IMR-90 (cell line): ENCODE measurements at places on chromosomes 16 and 17. TPM values are rescaled to one million over a fixed set of nuclear protein-coding genes. Genes with fewer than 3 reads are reported as not detected.

Gene CTRB2
- total RNA-seq: not detected in 2 replicates

DNA sequence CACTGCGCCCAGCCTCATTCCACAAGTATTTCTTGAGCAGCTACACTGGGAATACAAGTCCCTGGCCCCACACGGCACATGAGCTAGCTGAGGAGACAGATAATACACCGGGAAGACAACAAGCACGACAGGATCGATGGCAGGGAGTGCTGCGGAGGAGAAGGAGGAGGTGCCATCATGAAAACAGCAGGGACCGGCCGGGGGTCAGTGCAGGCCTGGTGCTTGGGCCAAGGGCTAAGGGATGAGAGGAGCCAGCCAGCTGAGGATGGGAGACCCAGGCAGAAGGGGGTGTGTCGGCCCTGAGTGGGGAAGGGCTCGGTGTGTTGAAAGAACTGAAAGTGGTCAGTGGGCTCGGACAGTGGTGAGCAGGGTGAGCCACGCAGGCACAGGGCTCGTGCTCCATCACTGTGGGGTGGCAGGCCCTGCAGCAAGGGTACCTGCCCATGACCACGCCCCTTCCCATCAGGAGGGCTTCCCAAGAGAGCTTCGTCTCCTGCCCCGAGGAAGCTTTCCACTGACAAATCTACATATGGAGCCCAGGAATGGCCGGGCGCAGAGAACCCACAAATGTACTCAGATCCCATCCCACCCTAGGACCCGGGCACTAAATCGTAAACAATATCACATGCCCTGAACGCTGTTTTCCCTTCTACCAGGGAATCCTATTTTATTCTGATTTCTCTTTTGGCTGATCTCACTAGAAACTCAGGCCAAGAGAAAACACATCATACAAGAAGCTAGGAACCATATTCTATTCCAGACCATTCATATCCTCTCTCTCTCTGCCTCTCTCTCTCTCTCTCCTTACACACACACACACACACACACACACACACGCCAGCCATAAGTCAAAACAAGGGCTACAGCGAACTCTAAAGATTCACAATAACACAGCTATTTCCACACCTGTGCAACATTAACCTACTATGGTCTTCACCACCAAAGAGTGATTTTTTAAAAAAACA lies 50.7 kb upstream of the TNRC6C start:
- DNase-seq: no peak

DNA sequence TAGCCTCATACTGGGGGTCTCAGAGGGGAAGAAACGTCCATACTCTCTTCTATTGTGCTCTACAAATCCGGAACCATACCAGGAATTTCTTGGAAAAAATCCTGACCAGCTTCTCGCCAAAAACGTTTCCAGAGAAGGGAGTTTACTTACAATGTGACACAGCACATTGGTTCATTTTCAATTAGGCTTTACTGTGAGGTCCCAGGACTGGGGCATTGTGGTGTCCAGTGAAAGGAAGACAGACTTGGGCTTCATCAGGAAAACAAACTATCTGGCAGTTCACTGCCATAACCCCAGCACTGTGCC lies 14.7 kb downstream of the MPP2 start:
- DNase-seq: no peak

Gene SLC35G6
- total RNA-seq: not detected in 2 replicates

- DNase-seq: peak; percentile 78
Measured at GRCh38 chr16:69286941-69287713, 24.0 kb upstream of the VPS4A start.

Gene TEKT5
- total RNA-seq: not detected in 2 replicates

- DNase-seq: no peak
Measured at GRCh38 chr16:58085584-58086251, 43.5 kb downstream of the CFAP20 start.

Gene CNTNAP1
- total RNA-seq: 10.6 and 12.2 TPM in 2 replicates

DNA sequence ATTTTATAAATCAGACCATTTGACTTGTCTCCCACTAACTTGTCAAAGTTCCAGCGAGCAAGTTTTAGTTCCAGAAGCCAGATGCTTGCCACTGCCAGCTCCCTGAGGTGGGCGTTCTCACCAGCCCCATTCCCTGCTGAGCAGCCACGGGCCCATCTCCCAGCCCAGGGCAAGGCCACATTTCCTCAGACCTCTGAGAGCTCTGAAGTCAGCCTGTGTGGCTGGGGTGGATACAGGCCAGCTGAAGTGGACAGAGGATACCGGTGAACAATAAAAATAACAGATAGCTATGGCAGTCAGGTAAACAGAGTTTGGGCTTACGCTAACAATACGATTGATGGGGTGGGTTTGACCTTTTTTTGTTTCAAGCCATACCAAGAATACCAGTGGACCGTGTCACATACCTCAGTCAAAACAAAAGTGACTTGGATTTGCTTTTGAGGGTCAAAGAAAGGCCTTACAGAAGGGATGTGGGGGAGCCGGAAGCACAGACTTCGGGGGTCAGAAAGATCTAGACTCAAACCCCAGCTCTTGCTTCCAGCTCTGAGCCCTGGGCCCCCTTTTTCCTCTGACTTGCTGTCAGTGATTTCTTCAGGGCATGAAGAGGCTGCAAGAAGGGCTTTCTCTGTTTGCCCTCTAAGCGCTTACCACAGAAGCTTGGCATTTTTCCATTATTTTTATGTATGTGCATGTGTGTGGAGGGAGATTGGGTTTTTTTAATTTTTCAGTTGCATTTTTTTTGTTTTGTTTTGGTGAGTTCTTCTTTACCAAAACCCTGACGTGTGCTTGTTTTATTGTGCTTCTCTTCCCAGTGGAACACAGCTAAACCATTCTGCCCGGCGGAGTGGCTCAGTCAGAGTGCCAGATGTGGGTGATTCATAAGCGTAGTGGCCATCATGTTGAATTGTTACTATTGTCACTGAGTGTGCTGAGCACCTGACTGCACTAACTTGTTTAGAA lies 109.9 kb downstream of the GNAO1 start:
- peak; percentile 46 for DNase-seq

GRCh38 chr17:76585649-76586593 lies at the start of gene ST6GALNAC2:
Gene ST6GALNAC2, minus strand, starts transcription at chr17:76585860. Its CDS starts 52 bp downstream, at chr17:76585808.
- no peak for DNase-seq

DNA sequence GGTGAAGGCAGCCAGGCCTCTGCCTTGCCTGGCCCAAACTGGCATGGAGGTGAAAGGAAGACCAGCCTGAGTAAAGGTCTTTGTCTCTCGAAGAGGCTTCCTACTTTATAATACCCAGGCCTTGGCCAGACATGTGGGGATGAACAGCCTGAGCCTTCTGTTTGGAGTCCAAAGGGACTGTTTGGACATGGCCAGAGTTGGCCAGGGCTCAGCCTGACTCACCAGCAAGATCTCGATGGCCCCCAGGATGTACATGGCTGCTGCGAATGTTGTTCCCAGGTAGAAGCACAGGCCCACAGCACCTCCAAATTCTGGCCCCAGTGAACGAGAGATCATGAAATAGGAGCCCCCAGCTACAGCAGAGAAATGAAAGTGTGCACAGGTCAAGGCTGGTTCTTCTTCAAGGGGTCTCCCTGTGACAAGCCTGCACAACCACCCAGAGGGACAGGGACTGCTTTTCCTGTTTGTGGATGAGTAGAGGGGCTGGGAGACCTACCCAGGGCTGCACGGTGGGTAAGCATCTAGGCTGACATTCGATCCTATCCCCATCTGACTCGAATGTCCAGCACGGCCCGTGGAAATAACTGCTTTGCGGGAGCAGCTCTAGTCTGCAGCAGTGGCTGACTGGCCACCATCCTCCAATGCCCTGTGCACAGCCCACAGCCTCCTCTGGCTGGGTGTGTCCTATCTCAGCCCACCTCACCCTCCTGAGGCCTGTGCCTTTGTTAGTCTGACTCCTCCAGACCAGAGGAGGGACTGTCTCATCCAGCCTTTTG lies 10.7 kb upstream of the LCAT start:
- DNase-seq: no peak

DNA sequence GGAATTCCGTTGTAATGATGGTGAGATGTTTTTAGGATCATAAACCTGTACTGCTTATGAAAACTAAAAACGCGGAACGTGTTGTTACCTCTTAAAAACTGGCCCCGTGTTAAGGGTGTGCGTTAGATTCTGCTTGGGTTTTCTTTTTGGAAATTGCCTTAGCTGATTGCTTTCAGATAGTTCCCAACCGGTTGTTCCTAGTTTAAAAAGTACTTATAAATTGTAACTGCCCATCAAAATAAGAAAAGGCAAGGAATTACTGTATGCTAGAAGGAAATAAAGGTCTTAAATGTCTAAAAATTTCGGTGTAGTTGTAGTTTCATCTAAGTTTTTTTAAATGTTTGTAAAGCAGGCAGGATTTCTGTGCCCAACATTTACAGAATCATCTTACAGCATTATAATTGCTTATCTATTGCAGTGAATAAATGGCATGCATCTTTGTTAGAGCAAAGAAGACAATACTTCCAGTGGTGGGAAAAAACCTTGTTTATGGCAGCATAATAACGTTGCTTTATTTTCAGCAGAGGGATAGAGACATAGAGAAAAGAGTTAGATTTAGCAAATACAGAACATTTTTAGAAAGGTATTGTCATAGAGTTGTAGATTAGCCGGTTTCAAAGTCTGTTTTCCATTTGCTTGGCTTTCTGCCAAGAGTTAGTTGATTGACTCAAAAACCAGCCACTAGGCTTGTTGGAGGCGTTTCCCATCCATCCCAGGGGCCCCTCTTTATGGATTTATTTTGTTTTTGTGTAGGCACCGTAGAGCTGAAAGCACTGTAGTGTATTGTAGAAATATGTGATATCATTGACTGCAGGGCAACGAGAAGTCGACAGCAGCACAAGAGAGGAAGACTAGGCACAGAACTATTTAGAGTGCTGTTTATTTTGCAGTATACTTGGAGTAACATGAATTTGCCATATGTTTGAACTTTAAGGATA lies 1.7 kb downstream of the PPM1D start:
- peak; percentile 81 for DNase-seq

DNA sequence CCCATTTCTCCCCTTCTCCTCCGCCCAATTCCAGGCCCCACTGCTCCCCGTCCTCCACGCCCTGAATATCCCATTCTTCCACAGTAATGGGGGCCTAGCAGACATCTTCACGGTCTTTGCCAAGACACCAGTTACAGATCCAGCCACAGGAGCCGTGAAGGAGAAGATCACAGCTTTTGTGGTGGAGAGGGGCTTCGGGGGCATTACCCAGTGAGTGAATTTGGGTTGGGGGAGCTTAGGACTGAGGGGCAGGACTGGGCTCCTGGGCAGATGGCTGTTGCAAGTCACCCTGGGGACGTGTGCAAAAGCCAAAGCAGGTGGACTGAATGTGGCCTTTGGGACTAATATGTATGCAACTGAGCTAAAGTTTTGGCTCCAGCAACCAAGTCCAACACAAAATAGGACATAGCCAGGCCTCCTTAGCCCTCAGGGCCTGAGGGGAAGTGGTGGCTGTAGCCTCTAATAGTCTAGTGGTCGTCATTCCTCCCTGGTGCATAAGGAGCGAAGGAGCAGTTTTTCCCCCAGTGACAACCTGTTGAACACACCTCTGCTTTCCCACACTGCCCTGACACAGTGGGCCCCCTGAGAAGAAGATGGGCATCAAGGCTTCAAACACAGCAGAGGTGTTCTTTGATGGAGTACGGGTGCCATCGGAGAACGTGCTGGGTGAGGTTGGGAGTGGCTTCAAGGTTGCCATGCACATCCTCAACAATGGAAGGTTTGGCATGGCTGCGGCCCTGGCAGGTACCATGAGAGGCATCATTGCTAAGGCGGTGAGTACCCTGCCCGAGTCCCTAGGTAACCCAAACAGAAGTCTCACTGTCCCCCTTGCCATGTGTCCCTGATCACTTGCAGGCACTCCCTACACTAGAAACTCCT lies 2.6 kb downstream of the ACADVL start:
- no peak for DNase-seq

DNA sequence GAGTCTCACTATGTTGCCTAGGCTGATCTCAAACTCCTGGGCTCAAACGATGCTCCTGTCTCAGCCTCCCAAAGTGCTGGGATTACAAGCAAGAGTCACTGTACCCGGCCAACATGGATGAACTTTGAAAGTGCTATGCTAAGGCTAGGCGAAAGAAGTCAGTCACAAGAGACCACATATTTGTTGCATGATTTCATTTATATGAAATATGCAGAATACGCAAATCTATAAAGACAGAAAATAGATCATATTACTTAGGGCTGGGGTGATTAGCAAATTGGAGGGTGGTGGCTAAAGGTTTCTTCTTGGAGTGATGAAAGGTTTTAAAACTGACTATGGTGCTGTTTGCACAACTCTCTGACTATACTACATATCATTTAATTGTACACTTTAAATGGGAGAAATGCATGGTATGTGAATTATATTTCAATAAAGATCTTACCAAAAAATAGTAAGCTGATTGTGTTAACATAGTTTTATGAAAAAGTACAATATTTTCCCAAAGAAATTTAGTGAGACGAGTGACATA lies 1.2 kb upstream of the FLYWCH1 start:
- DNase-seq: peak; percentile 50

GRCh38 chr17:38342886-38343607 lies 709 bp downstream of the GPR179 start:
- DNase-seq: no peak

GRCh38 chr16:84460406-84461028 lies 43.9 kb downstream of the MEAK7 start:
- DNase-seq: no peak
